ENCODE measurements at places on chromosomes 1 and 21.

GRCh38 chr21:40146216-40146837 is 279.1 kb downstream of the PCP4 start:
- peak; percentile 30 for DNase-seq

DNA sequence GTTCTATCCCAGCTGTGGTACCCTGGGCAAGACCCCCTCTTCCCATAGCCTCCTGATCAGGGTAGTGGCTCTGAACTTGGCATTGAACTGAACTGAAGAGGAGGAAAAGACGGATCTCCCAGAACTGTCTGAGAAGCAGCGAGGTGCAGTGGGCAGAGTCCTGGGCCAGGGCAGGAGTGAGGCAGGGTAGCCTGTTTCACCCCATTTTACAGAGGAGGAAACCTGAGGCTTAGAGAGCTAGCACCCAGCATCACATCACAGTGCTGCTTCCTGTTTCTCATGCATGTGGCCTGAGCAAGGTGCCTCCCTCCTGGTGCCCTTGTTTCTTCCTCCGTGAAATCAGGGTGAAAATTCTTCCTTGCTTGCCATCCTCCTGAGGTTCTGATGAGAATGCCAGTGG is 17.1 kb downstream of the ZNF362 start:
- no peak for DNase-seq

- DNase-seq, result no peak
Observed at GRCh38 chr1:43671193-43671592, 21.2 kb downstream of the KDM4A start.

DNA sequence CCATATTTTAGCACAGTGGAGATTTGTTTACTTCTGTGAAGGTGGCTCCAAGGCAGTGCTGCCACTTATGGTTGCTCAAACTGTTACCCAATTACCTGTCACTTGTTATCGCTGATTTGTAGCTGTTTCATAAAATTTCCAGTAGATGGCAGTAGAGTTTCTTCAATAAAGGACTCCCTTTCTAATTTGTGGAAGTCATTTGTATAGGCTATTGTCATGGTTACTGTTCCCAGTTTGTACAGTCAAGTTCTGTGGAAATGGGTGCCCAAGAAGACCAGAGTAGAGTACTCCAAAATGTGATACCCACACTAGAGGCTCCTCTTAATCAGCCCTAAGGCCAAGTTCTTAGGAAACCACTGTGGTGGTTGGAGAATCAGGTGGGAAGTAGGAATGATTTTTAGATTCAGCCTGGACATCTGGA is 186.1 kb downstream of the CLEC20A start:
- DNase-seq, result peak; percentile 81

- DNase-seq, result peak; percentile 59
Observed at GRCh38 chr21:36589352-36589971, 109.5 kb upstream of the SIM2 start.

GRCh38 chr1:43009274-43009673 is 50.6 kb upstream of the SLC2A1 start:
- DNase-seq, result no peak

DNA sequence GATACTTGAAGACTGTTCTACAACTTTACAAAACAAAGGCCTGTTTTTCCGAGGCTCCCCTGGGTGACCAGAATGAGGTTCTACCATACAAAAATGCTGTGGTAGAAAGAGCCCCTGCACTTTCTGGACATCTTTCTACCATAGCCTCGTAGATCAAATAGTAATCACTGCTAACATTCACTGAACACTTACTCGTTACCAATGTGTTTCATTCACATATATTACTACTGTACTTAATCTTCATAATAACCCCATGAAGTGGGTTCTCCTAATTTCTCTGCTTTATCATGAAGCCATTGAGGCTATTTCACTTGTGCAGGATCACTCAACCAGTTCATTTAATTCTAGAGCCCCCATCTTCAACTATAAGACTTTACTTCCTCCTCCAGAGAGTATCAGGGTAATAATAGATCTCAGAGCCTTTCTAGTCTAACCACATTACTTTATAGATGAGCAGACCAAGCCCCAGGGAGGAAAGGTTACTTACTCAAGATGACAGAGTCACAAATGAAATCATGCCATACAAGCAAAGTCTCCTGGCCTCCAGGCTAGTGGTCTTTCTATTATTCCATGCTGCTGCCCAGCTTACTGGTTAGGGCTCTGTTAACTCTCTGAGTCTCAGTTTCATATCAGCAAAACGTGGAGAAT is 46.7 kb upstream of the OSBPL9 start:
- no peak for DNase-seq

- DNase-seq, result no peak
Observed at GRCh38 chr1:183058851-183059502, 35.8 kb downstream of the LAMC1 start.

DNA sequence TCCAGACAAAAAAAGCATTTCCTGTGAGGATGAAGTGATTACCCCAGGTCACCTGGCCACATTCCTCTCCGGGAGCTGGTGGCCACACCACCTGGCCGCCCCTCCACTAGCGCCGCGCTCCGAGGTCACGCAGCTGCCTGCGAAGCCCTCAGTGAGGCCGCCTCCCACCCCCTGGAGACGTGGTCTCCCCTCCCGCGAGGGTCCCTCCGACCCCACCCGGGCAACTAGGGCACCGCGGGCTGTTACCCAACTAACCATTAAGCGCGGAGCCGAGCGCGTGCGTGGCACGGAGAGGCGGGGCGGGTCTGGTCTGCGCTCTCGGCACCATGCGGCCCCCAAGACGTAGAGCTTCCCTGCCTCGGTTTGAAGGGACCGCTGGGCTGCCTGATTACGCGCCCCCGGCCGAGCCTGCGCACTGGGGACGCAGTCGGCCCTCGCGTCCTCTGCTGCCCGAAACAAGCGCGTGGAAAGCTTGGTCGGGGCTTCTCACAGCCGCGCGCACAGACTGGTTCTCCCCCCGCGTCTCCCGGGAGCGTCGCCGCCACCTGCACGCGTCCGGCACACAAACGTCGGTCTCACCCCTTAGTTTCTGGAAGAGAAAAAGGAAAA is 106.5 kb downstream of the SLC16A1 start:
- DNase-seq, result peak; percentile 73

DNA sequence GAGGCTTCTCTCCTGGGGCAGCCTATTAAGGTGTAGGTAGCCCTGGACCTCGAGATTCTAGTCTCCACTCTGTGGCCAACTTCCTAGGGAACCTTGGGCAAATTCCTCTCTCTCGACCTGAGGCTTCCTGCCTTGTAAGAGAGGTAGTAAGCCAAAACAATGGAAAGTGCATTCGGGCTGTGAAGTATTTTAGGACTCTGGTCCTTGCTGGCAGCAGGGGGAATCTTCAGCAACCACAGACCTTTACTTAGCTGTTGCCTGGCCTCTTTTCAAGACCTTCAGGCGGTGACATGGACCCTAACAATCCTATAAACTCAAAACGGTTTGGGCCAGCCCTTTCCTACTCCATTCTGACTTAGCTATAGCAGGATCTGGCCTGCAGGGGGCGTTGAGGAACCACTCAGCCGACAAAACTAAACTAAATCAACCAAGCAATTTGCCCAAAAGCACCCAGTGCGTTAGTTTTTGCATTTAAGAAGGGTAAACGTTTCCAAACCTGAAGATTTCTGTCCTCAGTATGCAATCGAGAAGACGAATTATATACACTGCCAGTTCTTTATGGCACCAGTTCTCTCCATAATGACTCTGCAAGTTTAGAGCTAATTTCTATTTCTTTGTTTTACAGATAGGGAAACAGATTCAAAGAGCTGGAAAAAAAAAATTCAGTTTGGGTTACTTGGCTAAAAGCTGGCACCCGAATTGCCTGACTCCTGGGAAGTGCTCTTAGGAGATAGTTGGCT is 10.9 kb upstream of the SESN2 start:
- DNase-seq, result peak; percentile 48

- DNase-seq, result no peak
Observed at GRCh38 chr1:208438112-208438699, 194.0 kb upstream of the PLXNA2 start.

DNA sequence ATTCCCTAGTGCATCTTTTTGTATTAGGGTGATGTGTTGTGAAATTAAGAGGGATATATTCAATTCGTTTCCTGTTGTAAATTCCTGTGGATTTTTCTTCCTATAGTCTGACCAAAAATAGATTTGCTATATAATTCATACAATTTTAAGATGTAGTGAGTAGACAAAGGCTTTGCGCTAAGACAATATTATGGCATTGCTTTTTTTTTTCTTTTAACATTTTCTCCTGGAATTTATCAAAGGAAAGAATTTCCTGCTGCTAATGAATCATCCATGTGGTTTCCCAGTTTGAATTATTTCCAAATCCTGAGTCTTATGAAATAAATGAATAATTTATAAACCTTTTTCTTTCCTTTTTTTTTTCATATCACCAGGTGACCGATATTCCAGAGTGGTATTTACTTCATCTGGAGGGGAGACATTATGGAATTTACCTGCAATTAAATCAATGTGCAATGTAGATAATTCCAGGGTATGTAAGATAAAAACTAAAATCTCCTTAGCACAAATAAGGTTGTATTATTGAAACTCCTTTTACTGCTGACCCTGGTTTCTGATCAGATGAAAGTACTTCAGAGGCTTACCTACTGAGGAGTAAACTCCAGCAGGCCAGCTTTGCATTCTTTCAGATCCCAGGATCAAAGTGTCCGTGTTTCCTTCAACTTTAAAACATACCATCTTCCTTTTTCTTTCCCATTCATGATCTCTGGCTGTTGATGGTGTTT is 148.4 kb downstream of the TLR5 start:
- DNase-seq, result no peak

DNA sequence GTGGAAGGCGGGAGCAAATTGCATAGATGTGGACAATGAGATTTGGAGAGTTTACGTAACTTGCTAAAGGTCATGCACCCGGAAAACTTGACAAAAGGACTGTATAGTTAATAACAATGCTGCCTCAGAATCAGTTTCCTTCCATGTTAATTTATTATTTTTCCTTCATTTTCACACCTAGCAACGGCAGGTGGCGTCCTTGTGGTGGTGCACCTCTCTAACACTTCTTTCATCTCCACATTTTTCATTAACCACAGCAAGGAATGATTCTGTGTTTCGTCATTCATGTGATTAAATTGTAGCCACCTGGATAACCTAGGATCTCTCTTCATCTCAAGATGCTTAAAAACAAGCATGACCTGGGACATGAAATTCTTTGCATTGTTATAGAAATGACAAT is 2133.0 kb downstream of the NCAM2 start:
- no peak for DNase-seq

DNA sequence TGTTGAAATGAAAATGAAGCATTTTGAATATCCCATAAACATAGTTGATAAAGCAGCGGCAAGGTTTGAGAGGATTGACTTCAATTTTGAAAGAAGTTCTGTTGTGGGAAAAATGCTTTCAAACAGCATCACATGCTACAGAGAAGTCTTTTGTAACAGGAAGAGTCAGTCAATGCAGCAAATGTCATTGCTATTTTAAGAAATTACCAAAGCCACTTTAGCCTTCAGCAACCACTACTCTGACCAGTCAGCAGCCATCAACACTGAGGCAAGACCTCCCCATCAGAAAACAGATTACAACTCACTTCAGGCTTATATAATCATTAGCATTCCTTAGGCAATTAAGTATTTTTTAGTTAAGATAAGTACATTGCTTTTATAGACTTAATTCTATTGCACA is 33.8 kb upstream of the FCRL3 start:
- DNase-seq, result no peak

- DNase-seq, result peak; percentile 31
Observed at GRCh38 chr1:33375316-33375715, 54.4 kb upstream of the A3GALT2 start.

- no peak for DNase-seq
Observed at GRCh38 chr1:118890851-118891384, 97.2 kb downstream of the TBX15 start.

GRCh38 chr1:153360190-153360589 is 2.5 kb downstream of the S100A9 start:
- no peak for DNase-seq

DNA sequence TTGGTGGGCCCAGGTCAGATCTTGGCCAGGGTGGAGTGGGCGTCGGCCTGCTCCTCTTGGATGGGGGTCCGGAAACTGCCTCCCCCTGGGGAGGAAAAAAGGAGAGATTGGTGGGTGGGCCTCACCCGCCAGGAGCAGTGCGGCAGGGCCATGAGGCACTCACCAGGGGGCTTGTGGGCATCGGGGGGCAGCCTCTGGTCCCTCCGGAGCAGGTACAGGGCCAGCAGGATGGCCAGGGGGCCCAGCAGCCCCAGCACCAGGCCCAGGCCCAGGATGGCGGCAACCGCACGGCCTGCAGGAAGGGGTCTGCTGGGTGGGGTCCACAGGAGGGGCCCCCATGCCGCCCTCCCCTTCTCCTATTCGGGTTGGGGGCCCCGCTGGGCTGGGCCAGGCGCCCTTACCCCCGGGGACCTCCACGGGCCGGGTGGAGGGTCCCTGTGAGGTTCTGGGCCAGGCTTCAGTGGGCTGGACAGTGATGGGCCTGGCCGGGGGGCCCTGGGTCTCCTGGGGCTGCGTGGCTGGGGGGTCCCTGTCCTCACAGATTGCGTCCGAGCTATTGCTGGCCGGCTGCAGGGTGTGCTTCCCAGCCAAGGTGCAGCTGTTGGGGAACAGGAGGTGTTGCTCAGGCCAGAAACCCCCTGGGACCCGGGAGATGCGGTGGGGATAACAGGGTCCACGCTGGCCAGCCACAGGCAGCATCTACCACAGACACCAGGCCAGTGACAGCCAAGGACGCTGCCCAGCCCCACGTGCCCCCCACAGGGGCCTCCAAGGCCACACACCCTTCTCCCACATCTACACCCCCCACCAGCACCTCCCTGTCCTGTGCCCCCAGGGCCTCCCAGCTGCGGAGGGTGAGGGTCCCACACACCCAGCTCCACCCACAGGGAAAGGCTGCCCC is 2.2 kb downstream of the TNFRSF4 start:
- no peak for DNase-seq

DNA sequence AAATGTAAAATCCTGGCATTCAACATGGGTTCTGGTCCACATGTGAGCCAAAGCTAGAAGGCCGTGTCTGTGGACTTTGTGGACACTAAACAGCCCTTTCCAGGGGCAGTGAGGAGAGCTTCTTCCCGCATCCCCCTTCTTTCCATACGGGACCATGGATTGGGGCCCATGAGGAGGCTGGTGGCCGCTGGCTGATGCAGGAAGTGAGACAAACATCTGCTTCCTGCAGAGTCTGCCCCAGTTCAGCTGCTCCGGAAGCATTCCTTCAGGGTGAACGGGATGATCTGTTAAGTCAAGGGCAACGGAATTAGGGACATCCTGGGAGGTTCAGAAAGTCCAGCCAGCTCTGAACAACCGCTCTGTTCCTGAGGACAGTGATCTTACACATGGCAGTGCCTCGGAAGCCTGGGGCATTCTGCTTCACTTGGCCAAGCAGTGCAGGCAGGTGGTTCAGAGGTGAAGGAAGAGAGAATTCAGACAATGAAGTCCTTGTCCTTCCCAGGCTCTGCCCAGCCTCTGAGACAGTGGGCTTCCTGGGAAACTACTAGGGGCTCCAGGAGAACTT is 1.5 kb downstream of the CA6 start:
- no peak for DNase-seq
